ENCODE measurements at places on chromosomes 1 and 21.
A peak's percentile ranks its signal among the peaks of the same experiment; 100 is the strongest.

- no peak for DNase-seq
These were observed 16.8 kb downstream of the ZBTB18 start for GRCh38 chr1:244067893-244068292.

DNA sequence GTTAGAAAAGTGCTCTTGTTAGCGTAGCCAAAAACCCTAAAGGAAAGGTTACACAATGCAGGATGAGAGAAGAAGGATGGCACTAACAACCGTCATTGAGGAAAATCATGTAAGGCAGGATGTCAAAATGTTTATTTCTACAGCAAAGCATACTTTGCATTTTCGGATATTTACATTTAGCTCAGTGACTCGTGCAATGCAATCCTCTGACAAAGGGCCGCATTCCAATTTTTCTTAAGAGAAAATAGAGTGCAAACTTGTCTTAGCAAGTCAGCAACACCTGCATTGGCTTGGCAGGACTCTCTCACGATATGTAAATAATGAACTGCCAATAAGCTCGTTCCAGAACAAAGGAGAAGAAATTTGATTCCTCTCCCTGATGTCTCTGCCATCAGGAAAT is 33.3 kb downstream of the TIAM1 start:
- DNase-seq: no peak

- peak; percentile 90 for DNase-seq
These were observed 37.0 kb downstream of the NUAK2 start for GRCh38 chr1:205284420-205285144.

DNA sequence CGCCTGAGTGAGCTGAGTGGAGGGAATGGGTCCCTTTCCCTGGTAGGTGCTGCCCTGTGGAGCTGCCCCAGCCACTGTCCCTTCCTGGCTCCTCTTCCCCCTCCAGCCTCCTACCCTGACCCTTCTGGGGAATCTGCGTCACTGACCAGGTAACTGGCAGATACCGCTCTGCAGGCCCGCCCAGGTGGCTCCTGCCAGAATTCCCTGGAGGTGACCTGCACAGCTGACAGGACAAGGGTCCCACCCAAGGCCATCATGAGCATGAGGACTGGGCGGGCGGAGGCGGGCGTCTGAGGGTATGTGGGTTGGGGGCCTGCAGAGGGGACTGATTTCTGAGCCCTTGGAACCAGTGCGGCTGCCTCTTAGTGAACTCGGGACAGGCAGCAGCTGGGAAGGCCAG is 32.5 kb downstream of the DHRS3 start:
- no peak for DNase-seq

GRCh38 chr1:159990005-159990404 is 36.0 kb upstream of the SLAMF9 start:
- DNase-seq: no peak

GRCh38 chr1:240192851-240193250 is 101.2 kb downstream of the FMN2 start:
- no peak for DNase-seq

DNA sequence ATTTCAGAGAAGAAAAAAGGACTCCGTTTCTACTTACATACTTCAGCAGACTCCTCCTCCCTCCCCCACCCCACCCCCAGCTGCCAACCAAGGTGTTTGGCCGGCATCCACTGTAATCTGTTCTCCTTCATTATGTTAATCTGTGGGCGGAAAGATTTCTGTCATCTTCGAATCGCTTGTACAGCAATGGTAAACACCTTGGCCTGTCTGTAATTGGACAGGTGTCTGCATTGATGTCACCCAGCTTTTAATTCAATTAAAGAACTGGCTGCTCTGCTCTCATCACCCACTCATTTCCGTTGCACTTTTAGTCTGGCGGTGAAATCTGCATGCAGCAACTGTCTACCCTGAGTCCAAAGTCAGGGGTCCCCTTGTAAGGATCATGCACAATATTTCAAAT is 368.6 kb downstream of the USH2A start:
- DNase-seq: no peak

GRCh38 chr1:77382366-77382765 is 100.5 kb downstream of the AK5 start:
- no peak for DNase-seq

DNA sequence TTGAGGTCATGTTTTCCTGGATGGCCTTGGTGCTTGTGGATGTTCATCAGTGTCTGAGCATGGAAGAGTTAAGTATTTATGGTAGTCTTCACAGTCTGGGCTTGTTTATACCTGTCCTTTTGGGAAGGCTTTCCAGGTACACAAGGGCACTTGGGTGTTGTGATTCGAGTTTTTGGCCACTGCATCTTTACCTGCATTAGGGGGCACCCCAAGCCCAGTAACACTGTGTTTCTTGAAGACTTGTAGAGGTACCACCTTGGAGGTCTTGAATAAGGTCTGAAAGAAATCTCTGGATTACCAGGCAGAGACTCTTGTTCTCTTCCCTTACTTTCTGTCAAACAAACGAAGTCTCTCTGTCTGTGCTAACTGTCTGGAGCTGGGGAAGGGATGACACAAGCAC is 34.4 kb upstream of the ROR1 start:
- no peak for DNase-seq

DNA sequence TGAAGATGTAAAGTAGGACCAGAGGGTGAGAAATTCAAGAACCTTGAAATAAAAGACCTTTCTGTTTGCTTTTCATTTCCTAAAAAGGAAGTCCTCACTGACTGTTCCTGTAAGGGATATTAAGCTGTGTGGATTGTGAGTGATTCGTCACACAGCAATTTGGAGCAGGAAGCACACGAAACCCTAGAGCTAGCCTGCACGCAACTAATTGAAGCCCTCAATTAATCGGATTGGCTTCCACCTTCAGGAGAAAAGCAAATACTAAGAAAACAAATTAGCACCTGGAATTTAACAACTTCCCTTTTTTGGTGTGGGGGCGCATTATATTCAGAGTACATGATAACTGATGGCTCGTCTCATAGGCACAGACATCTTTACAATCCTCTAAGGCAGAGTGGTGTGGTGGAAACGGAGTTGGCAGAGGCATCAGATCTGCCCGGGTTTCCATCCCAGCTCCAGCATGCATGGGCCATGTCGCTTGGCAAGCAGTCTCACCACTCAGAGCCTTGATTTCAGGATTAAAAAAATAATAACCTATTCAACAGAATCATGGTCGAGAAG is 95.2 kb downstream of the KCNJ15 start:
- DNase-seq: no peak

DNA sequence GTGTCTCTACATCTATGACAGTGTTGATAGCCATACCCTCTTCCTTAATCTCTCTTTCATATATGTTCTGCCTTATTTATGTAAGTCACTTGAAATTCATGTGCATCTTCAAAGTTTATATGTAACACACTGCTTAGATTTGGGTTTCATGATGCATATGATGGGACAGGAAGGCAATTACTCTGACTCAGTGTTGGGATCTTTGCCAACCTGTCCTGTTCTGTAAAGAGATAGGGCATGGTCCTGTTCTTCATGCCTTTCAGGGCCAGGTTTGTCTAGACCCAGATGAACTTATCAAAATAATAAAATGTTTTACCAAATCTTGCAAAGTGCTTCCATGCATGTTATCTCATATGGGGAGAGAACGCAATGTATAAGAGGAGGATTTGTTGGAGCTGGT is 69.5 kb downstream of the TMPRSS15 start:
- no peak for DNase-seq

GRCh38 chr1:248686815-248687214 is 15.8 kb downstream of the OR14I1 start:
- no peak for DNase-seq

DNA sequence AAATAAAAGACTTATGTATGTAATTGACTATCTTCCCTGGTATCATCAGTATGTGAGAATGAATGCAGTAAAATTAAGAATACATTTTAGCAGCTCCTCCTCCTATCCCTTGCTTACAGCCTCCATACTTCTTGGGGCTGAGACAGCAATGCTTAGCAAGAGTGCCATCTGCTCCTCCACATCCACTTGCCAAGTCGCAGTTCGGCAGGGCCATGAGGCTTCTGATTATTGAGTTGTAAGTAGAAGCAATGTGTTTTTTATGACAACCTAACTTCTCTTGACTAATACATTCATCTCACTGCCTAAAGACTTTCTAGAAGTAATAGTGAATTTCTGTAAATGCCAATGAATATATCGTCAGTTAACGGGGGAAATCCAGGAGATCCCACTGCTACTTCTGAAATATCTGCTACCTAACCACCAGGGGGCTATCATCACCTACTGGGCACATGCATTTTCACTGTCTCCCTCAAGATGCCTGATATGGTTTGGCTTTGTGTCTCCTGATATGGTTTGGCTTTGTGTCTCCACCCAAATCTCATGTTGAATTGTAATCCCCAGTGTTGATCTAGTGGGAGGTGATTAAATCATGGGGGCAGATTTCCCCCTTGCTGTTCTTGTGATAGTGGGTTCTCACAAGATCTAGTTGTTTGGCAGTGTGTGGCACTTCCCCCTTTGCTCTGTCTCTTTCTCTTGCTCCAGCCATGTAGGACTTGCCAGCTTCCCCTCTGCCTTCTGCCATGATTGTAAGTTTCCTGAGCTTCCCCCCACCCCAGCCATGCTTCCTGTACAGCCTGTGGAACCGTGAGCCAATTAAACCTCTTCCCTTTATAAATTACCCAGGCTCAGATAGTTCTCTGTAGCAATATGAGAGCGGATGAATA is 59.6 kb downstream of the EXTL2 start:
- DNase-seq: no peak

- no peak for DNase-seq
These were observed 102.6 kb downstream of the KCNK2 start for GRCh38 chr1:215185067-215185620.

- DNase-seq: no peak
These were observed 142.7 kb upstream of the CSF3R start for GRCh38 chr1:36625253-36625934.

DNA sequence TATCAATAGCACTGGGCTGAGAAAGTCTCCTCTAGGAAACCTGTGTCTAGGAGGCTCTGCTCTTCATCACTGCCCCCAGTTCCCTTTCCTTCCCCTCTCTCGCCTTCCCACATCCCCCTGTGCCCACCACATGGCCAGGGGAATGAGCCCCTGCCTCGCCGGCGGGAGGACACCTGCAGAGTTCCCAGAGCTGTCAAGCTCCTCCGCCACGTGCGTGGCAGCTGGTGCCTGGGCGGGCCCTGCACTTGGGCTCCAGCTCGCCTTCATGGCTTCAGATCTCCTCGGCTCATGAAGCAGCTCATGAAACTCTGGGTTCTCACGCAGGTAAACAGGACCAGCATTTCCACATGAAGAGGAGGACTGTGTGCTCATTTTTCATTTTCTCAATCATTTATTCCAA is 62.8 kb downstream of the SIM2 start:
- no peak for DNase-seq

- no peak for DNase-seq
These were observed 10.9 kb downstream of the TMPRSS2 start for GRCh38 chr21:41497008-41497407.

DNA sequence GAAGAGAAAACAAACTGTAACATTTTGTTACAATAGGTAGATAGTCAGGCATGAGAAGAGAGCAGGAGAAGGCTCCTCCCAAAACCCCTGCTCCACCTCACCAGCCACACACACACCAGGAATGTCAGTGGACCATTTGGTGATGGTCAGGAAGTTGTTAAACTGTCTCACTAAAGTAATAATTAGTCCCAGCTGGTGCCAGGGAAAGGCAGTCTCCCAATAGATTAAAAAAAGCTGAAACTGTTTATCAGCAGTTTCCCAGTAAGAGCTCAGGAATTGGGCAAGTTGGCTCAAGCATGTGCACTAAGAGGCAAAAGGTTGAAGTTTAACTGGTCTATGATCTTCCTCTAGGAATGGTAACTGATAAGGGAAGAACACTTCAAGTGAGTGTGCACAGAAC is 249.6 kb downstream of the COL11A1 start:
- DNase-seq: no peak

- DNase-seq: no peak
These were observed 3.7 kb upstream of the SHISAL2A start for GRCh38 chr1:52629325-52629643.

DNA sequence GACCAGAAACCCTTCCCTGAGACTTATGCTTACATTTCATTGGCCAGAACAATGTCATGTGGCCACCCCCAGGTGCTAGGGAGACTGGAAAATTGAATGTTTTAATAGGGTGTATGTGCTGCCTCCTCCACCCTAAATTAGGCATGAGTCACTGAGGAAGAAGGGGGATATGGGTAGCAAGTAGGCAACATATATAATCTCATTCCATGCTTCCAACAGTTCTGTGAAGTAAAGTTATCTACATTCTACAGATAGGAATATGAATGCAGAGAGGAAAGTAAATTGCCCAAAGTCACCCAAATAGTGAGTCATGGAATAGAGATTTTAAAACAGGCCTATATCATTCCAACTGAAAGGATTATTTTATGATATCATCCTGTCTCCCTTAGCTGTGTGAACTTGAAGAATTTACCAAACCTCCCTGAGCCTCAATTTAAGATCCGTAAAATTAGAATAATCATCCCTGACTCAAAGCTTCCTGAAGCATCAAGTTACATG is 168.6 kb upstream of the FGGY start:
- DNase-seq: no peak

DNA sequence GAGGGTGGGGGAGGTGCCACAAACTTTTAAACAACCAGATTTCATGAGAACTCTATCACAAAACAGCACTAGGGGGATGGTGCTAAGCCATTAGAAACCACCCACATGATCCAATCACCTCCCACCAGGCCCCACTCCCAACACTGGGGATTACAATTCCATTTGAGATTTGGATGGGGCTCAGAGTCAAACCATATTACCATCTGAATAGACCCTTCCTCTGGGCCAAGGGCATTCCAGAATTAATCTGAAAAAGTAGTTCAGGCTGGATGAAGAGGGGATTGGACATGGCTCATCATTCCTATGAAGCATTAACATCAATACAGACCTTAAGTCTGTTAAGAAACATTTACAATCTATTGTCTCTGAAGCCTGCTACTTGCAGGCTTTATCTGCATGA is 149.9 kb upstream of the DNAH14 start:
- DNase-seq: no peak

DNA sequence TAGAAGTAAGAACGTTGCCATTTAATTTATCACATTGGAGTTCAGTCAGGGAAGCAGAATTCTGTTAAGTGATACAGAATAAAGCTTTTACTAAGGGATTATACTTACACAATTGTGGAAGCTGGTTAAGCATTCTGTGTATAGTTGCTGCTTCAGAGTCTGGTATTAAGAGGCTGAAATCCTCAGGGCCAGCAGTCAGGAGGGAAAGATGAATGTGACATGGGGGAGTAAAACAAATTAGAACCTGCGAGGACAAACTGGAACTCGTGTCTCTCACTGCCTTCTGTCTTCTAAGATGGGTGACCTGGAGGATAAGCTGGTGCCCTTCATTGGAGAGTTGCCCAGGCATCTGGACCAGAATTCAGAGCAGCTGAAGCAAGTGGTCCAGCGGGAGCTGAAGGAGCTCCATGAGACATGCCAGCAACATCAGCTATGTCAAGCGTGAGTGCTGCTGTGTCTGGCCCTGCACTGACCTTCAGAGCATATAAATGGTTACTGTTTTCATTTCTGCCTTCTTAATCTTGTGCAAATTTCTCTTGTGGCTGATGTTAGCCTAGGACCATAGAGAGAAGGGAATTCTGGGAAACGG is 23.0 kb downstream of the MARK1 start:
- no peak for DNase-seq

GRCh38 chr1:3236361-3236760 is 167.4 kb downstream of the PRDM16 start:
- no peak for DNase-seq

GRCh38 chr1:237814319-237814924 is 76.3 kb downstream of the ZP4 start:
- no peak for DNase-seq

- no peak for DNase-seq
These were observed 60.8 kb upstream of the KCNJ15 start for GRCh38 chr21:38196036-38196435.

GRCh38 chr1:2121101-2121691 is 71.0 kb downstream of the PRKCZ start:
- no peak for DNase-seq

- no peak for DNase-seq
These were observed 11.3 kb downstream of the CACHD1 start for GRCh38 chr1:64480999-64481772.
